Stimulated activated CD4-positive, alpha-beta T cell treated with anti-CD3 and anti-CD28 coated beads, Interleukin-1b, Interleukin-23, amount 100 ng/mL, for 1 hour (primary cell): ENCODE measurements at places on chromosomes 6 and 20.

DNA sequence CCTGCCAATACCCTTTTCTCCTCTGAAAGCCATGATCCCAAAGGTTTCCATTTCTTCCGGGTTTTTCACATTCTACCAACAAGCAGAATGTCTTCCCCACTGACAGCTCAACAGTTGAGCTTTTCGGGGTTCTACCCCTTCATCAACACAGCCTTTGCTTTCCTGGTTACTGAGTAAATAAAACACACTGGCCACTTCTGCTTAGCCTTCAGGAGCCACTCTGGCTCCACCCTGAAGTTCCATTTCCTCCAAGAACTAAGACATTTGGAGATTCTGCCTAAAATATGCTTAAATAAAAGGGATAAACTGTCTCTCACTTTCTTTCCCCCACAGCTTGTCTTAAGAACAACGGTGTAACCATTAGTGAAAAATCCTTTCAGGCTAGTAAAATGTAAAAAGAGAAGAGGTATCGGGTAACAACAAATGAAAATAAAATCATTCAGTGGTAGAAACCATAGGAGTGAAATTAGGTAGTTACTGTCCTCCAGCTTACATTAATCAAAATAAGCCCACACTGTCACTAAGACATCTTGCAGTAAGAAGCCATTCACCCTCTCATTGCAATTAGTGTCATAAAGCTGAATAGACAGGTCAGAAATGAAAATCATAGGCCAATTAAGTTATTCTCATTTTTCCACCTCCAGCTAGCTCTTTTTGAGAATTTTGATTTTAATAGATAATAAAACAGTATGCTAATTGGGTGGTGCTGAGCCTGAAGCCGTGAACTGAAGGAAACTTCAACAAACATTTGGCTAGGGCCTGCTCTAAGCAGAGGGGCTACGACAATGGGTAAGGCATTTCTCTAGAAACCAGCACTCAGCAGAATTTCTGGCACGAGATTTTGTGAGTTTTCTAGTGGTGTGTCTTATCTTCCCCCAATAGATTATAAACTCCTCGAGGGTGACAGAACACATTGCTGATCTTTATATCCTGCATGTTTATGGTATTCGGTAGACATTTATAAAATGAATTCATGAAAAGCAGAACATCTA lies 194.2 kb downstream of the KHDC1L start:
- no peak for DNase-seq

DNA sequence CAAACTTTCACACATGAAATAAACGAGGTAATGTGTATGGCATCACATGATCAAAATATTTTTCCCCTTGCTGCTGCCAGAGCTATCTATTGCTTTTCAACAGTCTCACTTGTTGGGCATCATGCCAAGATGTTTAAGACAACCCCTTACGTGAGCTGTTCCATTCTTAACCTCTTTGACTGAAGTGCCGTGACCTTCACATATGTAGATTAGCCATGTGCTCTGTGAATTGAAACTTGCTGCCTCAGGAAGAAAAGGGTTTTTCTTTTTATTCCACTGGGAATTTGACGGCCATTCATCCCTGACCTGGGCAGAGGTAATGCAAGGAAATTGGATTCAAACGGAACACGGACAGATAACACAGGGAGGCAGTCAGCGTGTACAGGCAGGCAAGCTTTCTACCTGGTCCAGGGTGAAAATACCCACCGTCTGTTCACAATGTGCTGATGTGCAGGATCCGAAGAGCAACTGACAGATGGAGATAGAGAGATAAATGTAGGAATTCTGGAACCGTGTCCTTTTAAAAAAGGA lies 14.2 kb downstream of the ARID1B start:
- DNase-seq, result no peak

- no peak for DNase-seq
These were observed at the start of gene IL20RA for GRCh38 chr6:137044366-137045221. Gene IL20RA, minus strand, starts transcription at chr6:137044965. Its CDS starts 237 bp downstream, at chr6:137044728.

- no peak for DNase-seq
These were observed 19.4 kb downstream of the ALDH8A1 start for GRCh38 chr6:134930463-134930862.

- no peak for DNase-seq
These were observed 132.7 kb upstream of the LRFN2 start for GRCh38 chr6:40719671-40720374.

- DNase-seq, result no peak
These were observed 214.3 kb upstream of the PLCB4 start for GRCh38 chr20:8854571-8854970.

DNA sequence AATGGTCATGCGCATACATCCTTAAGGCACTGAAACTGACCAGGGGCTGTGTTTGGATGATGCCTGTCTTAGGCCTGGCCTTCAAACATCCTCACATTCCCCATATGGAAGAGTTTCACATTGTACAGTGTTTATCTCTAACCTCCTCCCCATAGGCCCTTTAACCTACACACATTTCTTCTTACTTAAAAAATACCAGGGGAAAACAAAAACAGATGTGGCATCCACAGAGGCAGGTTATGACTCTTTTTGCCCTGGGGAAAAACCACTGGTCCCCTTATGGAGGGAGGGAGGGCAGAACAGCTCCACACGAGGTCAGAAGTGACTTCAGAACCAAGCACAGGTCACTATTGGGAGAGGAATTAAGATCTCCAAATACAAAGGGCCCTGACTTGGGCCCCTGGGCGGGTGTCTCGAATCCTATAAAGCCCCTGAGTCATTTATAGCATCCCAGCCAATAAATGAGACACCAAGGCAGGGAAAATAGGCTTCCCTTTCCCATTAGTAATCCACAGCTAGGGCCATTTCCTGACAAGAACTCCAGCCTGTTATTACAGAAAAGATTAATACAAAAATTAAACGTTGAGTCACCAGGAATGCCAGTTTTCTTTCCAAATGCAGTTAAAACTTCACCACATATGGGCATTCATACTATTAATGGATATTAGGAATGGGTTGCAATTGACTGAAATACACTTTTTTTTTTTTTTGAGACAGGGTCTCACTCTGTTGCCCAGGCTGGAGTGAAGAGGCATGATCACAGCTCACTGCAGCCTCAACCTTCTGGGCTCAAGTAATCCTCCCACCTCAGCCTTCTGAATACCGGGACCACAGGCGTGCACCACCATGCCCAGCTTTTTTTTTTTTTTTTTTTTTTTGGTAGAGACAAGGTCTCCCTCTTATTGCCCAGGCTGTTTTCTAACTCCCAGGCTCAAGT lies 107.2 kb downstream of the ATP9A start:
- no peak for DNase-seq

DNA sequence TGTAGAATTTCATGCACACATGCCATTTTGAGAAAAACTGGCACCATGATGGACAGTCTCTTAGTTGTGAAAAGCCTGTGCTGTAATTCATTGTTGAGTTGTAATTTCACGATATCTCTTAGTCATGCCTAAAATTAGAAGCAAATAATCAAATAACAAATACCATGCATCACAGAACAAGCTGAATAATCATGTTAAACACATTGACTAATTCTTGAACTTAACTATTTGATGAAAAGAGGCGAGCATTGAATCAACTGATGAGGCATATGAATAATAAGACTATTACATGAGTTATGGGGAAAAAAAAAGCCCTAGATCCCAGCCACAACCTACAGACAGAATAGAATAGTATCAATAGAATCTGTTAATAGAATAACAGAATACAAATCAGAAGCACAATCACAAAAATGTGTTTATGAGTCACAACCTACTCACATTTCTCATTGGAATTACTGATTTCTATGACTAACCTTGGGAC lies 14.2 kb upstream of the RNF217 start:
- DNase-seq, result no peak

GRCh38 chr6:47247227-47247797 lies 62.4 kb downstream of the TNFRSF21 start:
- DNase-seq, result no peak

GRCh38 chr6:102417368-102417998 lies 1024.0 kb downstream of the GRIK2 start:
- no peak for DNase-seq

GRCh38 chr6:33696548-33697518 lies 14.7 kb downstream of the UQCC2 start:
- no peak for DNase-seq

GRCh38 chr20:50116368-50116999 lies 3.5 kb upstream of the UBE2V1 start:
- DNase-seq, result no peak

DNA sequence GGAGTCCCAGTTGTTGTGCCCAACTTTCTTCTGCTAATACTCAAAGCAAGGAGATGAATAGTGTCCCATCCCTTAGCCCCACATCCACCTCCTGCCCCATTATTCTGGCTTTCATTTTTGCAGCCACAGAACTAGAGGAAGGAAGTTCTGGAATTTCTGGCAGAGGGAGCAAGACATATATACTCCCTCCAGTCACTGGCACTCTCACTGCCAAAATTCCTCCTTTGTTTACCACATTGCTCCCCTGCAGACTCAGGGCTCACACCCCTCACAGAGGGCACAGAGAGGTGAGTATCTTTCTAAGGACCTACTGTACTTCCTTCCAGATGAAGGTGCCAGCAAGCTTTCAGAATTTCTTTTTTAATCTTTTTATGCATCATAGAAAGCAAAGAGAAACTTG lies 168.0 kb upstream of the ID4 start:
- DNase-seq, result no peak

DNA sequence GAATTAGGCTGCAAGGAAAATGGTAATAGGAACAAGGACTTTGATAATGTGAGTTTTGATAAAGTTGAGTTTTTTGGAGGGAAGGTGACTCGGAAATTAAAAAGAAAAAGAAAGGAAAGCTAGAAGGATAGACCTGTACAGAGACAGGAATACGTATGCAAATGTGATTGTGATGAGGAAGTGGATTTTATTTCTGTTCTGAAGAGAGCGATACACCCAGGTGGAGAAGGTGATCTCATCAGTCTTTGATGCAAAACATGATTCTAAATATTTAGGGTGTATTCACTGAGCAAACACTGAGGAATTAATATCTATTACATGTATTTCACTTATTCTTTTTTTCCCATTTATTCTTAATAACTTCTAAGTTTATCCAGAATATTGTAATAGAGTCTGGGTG lies 9.2 kb upstream of the PLEKHG1 start:
- DNase-seq, result no peak

DNA sequence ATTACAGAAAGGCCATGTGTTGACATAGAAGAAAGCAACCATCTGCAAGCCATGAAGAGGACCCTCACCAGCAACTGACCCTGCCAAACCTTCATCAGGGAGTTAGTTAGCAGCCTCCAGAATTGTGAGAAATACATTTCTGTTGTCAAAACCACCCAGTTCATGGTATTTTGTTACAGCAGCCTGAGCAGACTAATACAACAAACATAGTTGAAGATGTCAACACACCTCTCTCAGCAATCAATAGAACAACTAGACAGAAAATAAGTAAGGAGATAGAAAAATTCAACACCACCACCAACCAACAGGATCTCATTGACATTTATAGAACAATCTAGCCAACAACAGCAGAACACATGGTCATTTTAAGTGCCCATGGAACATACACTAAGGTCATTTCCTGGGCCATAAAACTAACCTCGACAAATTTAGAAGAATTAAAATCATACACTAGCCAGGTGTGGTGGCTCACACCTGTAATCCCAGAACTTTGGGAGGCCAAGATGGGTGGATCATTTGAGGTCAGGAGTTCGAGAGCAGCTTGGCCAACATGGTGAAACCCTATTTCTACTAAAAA lies 32.7 kb downstream of the TCP11 start:
- DNase-seq, result no peak

DNA sequence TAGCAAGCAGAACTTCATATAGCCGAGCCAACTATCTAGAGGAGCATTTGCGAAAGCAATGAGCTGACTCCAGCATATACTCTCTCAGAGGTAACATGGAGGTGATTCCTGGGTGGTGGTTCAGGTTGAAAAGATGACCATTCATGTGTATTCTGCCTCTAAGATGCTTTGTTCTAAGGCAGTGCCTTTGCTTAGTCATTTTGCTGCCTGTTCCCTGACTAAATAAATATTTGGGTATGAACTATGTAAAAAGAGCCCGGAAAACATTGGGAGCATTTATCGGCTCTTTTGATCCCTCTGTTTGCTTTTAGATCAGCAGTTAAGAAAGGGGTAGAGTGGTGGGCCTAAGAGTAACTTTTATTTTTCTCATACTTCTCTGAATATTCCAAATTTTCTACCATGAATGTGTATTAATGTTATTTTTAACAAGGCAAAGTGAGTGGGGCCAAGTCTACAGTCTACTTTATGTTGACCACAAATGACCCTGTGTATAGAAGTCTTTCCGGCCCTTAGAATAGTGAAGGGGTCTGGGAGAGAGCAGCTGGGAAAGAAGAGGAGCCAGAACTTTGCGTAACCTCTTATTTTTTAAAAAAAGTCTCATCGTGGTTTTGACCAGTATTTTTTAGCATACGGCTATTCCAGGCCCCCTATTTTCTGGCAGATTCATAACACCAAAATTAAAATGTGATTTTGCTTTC lies 206.5 kb upstream of the EYA4 start:
- no peak for DNase-seq

GRCh38 chr6:157045831-157046454 lies 268.8 kb downstream of the ARID1B start:
- no peak for DNase-seq

DNA sequence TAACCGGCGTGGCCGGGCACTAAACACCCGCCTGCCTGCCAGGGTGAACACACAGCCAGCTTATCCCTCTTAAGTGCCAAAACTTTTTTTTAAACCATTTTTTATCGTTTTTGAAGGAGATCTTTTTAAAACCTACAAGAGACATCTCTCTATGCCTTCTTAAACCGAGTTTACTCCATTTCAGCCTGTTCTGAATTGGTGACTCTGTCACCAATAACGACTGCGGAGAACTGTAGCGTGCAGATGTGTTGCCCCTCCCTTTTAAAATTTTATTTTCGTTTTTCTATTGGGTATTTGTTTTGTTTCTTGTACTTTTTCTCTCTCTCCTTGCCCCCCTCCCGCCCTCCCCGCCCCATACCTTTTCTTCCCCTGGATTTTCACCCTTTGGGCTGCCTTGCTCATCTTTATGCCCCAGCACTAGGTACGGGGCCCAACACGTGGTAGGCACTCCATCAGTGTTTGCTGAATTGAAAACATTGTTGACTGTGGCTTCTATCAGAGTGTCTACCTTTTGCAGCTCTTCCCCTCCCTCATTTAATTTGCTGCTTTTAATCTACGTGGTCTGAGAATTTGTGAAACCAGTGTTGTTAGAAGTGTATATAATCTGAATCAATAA lies 1.5 kb downstream of the ZCCHC3 start:
- no peak for DNase-seq

DNA sequence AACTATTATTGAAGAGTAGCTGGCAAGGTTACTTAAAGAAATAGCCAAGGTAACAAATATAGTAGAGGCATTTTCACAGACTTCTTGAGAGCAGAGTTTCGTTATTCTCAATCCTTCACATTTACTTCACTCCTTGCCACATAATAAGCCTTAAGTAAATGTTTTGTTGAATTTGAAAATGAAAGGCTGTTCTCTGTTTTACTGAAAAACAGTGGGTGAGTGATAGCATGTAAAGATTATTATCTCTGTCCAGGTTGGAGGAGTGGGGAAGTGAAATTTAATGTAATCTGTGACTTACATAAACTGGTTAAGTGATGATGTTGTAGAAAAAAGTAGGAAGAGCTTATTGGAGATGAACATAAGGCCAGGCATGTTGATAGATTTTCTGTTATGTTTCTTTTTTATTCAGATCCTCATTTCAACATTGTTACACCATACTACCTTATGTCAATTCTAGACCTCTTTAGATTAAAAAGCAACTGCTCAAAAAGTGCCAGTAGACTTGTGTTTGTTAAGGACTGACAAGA lies 55.0 kb downstream of the QKI start:
- DNase-seq, result no peak

GRCh38 chr6:137729866-137730629 lies 137.0 kb upstream of the TNFAIP3 start:
- no peak for DNase-seq

- no peak for DNase-seq
These were observed 43.6 kb downstream of the RGS17 start for GRCh38 chr6:153087436-153087835.

- no peak for DNase-seq
These were observed 251.2 kb downstream of the TMEM242 start for GRCh38 chr6:157072128-157072527.
